Tracheal epithelial cell (primary cell): ENCODE measurements at places on chromosomes 5 and 9. TPM values are rescaled to one million over a fixed set of nuclear protein-coding genes. Genes with fewer than 3 reads are reported as not detected.

The F2RL1 gene
- total RNA-seq: 32.2 and 94.9 TPM in 2 replicates

The SPATA31E1 gene
- not detected in 2 replicates for total RNA-seq

The NOTCH1 gene
- 123 and 222 TPM in 2 replicates for total RNA-seq

The TAS2R1 gene
- total RNA-seq: not detected in 2 replicates

The OR1Q1 gene
- total RNA-seq: not detected in 2 replicates

The QRFP gene
- total RNA-seq: not detected in 2 replicates

The CDC42SE2 gene
- total RNA-seq: 31.8 and 57.5 TPM in 2 replicates

The ENTPD2 gene
- 0.21 and 1.7 TPM in 2 replicates for total RNA-seq

The EQTN gene
- total RNA-seq: not detected in 2 replicates

The DAB2 gene
- 1.1 and 5.8 TPM in 2 replicates for total RNA-seq

The LECT2 gene
- not detected in 2 replicates for total RNA-seq

The JAKMIP2 gene
- not detected in 2 replicates for total RNA-seq

The MZB1 gene
- total RNA-seq: 0.21 and 0.24 TPM in 2 replicates

The MATR3 gene
- total RNA-seq: 181 and 197 TPM in 2 replicates

The ZNF483 gene
- 0.64 and 1.4 TPM in 2 replicates for total RNA-seq

The SPINK13 gene
- total RNA-seq: not detected in 2 replicates

The BHMT2 gene
- total RNA-seq: 3.9 TPM in 1 of 2 replicates, not detected in the other

The CDH6 gene
- total RNA-seq: 2.3 and 38.6 TPM in 2 replicates

The SLC6A3 gene
- not detected in 2 replicates for total RNA-seq

The CAMK4 gene
- 1.1 and 2.2 TPM in 2 replicates for total RNA-seq

The KIAA1958 gene
- 2.2 and 2.8 TPM in 2 replicates for total RNA-seq

The NPDC1 gene
- total RNA-seq: 8.3 and 9.4 TPM in 2 replicates

The ESM1 gene
- not detected in 2 replicates for total RNA-seq

The FBP2 gene
- not detected in 2 replicates for total RNA-seq

The OBP2B gene
- total RNA-seq: not detected in 2 replicates

The MEIKIN gene
- not detected in 2 replicates for total RNA-seq

The SPINK4 gene
- total RNA-seq: not detected in 2 replicates

The FOXI1 gene
- total RNA-seq: not detected in 2 replicates

The KCNMB1 gene
- total RNA-seq: not detected in 2 replicates

The BTNL3 gene
- total RNA-seq: not detected in 2 replicates

The TRIM52 gene
- 1.3 and 1.7 TPM in 2 replicates for total RNA-seq

The SLC6A19 gene
- not detected in 2 replicates for total RNA-seq

The PCDHB12 gene
- total RNA-seq: under 0.01 TPM in 1 of 2 replicates, not detected in the other

The ADCY2 gene
- total RNA-seq: under 0.01 and 1.1 TPM in 2 replicates

The SLC34A3 gene
- total RNA-seq: not detected in 2 replicates

The PDZD2 gene
- total RNA-seq: 7.7 and 8.3 TPM in 2 replicates

The BNC2 gene
- under 0.01 and 1.4 TPM in 2 replicates for total RNA-seq

The PCDHA11 gene
- 0.48 and 1.7 TPM in 2 replicates for total RNA-seq

The OR4F3 gene
- not detected in 2 replicates for total RNA-seq

The PSMB7 gene
- total RNA-seq: 133 and 144 TPM in 2 replicates

The KCNT1 gene
- total RNA-seq: not detected in 2 replicates

The CDC20B gene
- not detected in 2 replicates for total RNA-seq

The ZNF454 gene
- total RNA-seq: 0.48 and 0.64 TPM in 2 replicates

The LHX2 gene
- total RNA-seq: not detected in 2 replicates

The B4GALT1 gene
- 35.9 and 46.7 TPM in 2 replicates for total RNA-seq

The ABLIM3 gene
- 2.8 and 14.2 TPM in 2 replicates for total RNA-seq

The IL3 gene
- not detected in 2 replicates for total RNA-seq

The CCNI2 gene
- under 0.01 and 0.48 TPM in 2 replicates for total RNA-seq

The GALNT12 gene
- total RNA-seq: 0.85 and 3.6 TPM in 2 replicates

The RORB gene
- total RNA-seq: under 0.01 and 0.21 TPM in 2 replicates

The ACTBL2 gene
- 0.21 and 2.2 TPM in 2 replicates for total RNA-seq

The PTBP3 gene
- 58.1 and 86.3 TPM in 2 replicates for total RNA-seq

The SLC27A6 gene
- 0.96 TPM in 1 of 2 replicates, not detected in the other for total RNA-seq

The OTP gene
- not detected in 2 replicates for total RNA-seq

The NTNG2 gene
- total RNA-seq: under 0.01 and 0.24 TPM in 2 replicates
